ENCODE measurements at places on chromosomes 7 and 10.

GRCh38 chr7:152922318-152923081 is 162.9 kb downstream of the ACTR3B start:
- no peak for DNase-seq

DNA sequence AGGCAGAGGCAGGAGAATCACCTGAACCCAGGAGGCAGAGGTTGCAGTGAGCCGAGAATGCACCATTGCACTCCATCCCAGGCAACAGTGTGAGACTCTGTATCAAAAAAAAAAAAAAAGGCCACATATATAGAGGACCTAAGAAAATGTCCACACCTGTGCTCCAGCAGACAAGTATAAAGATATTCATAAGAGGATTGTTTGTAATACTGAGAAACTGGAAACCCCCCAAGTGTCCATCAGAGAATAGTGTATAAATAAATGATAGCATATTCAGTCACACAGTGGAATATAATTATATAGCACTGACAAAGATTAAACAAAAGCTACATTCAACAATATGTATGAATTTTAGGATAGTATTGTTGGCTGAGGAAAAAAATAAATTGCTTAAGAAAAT is 1050.6 kb downstream of the GRM8 start:
- no peak for DNase-seq

DNA sequence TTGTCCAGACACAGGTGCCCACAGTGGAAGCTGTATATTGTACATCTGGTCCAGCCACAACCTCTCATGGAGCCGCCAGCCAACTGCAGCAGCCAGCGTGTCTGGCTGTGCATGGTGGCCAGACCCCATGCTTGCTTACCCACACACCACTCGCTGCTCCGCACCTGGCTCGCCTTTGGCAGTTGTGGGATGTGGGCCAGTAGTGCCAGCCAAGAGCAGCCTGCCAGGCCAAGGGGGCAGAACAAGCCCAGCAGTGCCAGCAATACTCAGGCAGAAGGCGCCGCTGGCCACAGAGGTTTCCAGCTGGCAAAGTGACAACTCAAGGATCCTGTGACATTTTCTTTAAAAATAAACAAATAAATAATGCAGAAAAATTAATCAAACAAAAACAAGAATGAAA is 11.7 kb upstream of the TMEM243 start:
- no peak for DNase-seq

GRCh38 chr7:38179776-38180226 is 1.8 kb downstream of the STARD3NL start:
- DNase-seq = no peak

DNA sequence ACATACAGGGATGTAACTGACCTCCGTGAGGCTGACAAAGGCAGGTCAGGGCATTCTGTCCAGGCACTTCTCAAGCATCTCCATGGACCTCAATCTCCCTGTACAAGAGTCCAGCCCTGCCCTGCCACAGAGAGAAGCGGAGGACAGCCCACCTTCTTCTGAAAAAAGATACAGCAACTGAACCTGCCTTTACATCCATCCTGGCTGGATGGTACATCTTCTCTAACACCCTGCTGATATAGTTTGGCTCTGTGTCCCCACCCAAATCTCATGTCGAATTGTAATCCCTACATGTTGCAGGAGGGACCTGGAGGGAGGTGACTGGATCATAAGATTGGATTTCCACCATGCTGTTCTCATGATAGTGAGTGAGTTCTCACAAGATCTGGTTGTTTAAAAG is 40.5 kb upstream of the KCNMA1 start:
- no peak for DNase-seq

- no peak for DNase-seq
Observed at GRCh38 chr10:55476129-55476528, 675.1 kb upstream of the PCDH15 start.

DNA sequence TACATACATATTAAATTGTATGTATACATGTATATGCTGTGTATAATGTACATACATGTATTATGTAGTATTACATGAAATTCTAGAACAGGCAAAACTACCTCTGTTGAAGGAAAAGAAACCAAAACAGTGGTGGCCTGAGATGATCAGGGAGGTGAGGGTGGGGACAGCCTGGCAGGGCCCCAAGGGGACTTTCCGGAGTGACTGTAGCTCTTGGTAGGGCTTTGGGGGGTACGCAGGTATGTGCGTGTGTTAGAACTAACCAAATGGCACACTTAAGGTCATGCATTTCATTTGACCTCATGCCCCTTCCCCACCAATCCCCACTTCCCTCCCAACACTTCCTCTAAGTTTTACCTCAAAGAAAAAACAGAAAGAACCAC is 31.3 kb downstream of the CTBP2 start:
- DNase-seq = no peak

DNA sequence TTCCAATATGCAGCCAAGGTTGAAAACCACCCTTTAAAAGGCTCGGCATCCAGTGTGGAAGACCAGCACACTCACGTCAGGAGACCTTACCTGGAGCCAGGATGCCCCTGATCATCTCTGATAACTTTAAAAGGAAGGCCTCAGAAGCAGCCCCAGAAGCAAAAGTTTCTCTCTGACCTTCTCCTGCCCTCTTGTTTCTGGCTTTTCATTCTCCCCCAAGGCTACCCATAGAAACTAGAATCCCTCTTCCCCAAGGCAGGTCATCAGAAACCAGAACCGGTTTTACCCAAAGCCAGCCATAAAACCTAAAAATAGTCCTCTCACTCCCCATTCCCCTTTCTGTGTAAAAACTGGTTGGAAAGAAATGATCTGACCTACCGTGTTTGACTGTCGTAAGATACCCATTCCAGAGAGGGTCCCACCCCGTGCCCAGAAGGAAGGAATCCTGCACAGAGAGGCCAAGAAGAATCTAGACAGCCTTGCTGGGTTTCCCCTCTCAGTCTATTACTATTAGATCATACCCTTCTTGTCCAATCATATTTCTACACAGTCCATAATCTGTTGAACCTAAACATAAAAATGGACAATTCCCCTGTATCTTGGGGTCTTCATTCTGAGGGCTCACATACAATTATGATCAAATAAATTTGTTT is 17.5 kb upstream of the TSPAN14 start:
- DNase-seq = no peak

DNA sequence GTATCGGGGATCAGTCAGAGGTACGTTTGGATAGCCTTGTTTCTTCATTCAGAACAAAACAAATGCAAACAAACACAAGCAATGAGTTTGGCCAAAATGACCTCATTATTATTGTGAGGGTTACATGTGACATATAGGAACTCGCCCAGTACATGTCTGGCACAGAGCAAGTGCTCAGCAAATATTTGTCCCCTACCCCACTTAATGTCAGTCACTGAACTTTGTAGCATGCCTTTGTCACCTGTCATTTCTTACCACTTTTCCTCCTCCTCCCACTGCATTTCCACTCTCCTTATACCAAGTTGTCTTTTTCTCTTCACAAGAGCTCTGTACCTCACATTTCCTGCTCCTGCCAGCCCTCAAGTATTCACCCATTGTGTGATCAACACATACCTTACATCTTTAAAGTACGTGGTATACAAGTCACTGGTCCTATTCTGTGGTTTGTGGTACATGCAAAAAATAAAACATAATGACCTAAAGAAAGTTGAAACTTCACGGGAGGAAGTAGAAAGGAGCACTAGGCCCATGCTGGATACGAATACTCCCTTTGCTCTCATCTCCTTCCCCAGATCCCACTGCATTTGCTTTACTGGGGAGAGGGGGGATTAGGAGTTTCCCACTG is 236.0 kb downstream of the INHBA start:
- DNase-seq = no peak

DNA sequence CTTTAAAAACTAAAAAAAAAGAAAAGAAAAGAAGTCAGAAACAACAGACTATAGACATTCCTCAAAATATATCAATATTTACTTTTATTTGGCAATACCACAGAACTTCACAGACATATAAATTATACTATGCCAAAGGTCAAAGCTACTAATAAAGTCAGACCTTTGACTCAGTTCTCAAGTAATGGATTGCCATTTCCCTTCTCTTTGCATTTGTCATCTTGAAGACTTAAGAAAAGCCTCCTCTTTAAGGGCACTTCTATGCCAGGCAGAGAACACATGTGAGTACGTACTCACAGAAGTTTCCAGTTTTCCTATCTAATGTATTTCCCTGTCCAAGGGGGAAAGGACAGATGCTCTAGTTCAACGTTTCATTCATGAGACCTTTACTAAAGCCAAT is 37.6 kb downstream of the TNPO3 start:
- DNase-seq = no peak

DNA sequence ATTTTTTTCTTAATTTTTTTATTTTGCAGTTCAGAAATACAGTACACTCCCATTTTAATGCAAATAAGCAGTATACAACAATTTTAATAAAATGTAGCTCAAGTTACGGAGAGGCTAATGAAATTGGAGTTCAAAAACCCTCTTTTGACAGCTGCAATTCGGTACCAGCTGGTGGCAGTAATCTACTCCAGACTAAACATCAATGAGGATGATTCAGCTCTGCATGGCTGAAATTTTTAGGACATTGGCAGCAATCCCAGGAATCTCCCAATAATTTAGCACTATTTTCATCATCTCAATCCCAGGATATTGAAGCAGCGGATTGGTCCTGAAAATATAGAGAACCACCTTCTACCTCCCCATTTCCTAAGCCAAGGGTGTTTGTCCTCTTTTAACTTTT is 278.8 kb downstream of the CACNA2D1 start:
- DNase-seq = no peak

DNA sequence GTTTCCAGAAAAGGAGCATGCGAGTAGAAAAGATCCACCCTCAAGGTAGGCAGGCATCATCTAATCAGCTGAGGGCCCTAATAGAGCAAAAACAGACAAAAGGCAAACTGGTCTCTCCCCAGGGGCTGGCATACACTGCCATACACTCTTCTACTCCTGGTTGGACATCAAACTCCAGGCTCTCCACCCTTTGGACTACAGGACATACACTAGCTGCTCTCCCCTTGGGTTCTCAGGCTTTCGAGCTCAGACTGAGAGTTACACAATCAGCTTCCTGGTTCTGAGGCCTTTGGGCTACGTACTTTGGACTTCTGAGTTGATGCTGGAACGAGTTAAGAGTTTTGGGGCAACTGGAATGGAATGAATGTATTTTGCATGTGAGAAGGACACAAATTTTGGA is 50.9 kb upstream of the TM9SF3 start:
- no peak for DNase-seq

DNA sequence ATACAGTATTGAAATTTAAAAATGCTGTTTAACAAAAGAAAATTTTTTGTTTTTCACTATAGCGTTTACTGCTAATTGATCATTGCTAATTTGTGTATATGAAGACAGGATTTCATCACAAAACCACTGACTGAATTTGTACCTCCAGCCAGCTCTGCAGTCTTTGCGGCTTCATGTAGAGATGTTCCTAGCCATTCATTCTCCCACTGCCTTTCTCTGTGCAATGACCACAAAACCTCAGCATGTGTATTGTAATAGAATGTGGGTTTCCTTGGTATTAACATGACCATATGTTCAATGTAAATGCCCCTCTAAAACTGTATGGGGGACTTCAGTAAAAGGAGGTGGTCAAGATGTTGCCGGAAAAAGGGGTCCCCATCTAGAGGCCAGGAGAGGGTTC is 81.1 kb upstream of the STEAP1B start:
- DNase-seq = no peak

DNA sequence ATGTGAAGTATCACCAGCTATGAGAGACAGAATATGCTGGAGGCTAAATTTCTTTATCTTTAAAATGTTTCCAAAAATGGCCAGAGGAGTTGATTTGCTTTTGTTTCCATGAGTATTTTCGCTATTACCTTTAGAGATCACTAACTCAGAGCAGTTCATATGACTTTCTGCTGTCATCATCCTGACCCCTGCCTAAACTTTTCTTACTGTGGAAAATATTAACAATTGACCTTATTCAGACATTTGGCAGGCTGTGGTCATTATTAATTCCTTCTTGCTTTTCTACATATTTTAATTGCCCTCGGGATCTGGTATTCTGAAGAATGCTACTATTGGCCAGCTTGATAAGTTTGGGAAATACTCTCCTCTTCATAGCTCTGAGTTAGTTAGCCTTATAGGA is 156.5 kb downstream of the EXOC4 start:
- DNase-seq = no peak

DNA sequence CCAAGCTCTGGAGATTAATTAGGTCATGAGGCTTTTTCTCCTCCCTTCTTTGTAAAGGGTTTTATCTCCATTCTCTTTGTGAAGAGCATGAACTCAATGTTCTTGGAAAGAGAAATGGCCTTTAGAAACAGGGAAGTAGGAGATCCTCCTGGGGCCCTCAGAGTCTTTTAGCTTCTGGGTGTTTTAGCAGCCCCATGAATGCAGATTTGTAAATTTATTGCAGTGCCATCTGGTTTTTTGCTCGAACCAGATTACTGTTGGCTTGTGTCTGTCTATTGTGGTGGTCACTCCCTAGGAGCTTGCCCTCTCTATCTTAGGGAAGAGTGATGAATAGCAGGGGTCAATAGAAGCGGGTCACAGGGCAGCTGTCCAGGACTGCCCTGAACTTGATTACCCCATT is 110.6 kb downstream of the BTRC start:
- no peak for DNase-seq

DNA sequence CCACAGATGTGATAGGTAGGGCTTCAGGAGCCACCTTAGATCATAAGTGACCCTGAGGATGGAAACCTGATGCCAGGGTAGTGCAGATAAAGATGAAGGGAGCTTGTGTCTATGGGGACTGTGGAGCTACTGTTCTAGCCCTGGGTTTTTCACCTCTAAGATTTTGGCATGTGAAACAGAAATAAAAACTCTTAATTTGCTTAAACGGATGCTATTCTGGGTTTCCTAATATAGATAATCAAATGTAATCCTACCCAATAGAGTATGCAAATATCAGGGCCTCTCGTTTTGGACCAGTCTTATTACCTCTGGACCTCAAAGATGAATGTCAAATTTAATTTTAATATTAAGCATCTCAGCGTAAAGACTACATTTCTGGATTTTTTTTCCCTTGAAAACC is 49.3 kb downstream of the ABCB4 start:
- DNase-seq = no peak

DNA sequence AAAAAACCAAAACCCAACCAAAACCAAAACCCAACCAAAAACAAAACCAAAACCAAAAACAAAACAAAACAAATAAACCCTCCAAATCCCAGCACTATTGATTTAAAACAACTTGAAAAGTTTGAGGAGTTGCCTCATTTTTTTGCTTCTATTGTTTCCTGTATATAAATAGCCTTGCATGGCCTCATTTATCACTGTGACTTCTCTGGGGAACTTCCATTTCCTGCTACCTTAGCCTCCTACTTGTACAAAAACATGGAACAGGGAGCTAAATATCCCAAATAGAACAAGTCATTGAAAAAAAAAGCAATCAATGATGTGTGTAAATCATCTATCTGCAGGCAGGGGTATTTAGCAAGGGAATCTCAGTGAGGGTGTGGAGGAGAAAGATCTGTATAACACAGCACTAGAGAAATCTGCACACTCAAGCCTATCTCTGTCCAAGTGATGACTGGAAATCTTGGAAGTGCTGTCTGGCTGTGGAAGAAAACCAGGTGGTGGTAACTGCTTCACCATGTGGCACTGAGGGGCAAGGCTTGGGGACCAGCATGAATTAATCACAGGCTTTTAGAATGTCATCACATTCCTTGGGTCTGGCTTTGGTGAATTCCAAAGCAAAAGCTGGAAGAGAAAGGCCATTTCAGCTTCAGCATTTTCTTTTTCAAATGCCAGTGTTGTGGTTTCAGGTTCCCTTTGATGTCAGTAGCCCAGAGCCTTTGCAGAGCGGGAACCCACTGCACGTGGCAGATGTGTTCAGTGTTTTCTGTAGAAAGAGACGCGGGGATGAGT is 349.5 kb upstream of the ZNF32 start:
- no peak for DNase-seq

GRCh38 chr10:77077316-77077945 is 560.2 kb downstream of the KCNMA1 start:
- no peak for DNase-seq

Data from B cell (primary cell).